HFFc6 (cell line): ENCODE measurements at places on chromosomes 13 and 19. TPM values are rescaled to one million over a fixed set of nuclear protein-coding genes. Genes with fewer than 3 reads are reported as not detected.

GRCh38 chr13:50518781-50519201 lies 324.7 kb downstream of the DLEU7 start:
- DNase-seq = no peak
- no peaks in the 10 kb centered on the region for H3K4me1 ChIP-seq
- H3K27me3 ChIP-seq = peaks cover 36% of the 10 kb centered on the region
- H3K27ac ChIP-seq = no peak overlapping the region
- H3K4me3 ChIP-seq = no peak overlapping the region

- no peaks in the 10 kb centered on the region for H3K36me3 ChIP-seq
- peaks cover 26% of the 10 kb centered on the region for H3K4me1 ChIP-seq
- H3K27ac ChIP-seq = no peak overlapping the region
These were observed 30.6 kb downstream of the TMEM161A start for GRCh38 chr19:19107654-19108053.

DNA sequence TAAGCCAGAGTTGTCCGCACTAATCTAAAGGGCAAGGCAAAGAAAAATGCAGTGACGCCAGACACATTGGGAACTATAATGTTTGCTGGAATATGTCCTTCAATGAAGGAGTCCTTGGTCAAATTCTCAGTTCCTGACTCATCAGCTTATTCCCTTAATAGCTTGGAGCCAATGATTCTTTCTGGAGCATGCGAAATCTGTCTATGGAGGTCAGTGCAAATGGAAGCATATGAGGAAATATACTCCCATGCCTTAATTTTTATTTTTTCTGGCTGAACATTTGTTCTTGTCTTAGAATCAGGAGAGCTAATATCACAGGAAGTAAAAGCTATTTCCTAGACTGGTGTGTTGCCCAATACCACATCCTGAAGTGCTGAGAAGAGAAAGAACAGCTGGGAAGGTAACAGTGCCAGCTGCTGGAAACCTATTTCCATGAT lies 289.8 kb upstream of the SPRY2 start:
- no peaks in the 10 kb centered on the region for H3K4me1 ChIP-seq
- H3K27ac ChIP-seq = no peak overlapping the region
- no peaks in the 10 kb centered on the region for H3K36me3 ChIP-seq
- no peak overlapping the region for H3K4me3 ChIP-seq

ENOX1 gene
- 0.53 to 2.9 TPM (median 2.0 TPM) in 3 replicates for total RNA-seq

SHISA7 gene
- total RNA-seq = not detected in 3 replicates

- peaks cover 5% of the 10 kb centered on the region for H3K27me3 ChIP-seq
- H3K4me3 ChIP-seq = no peak overlapping the region
These were observed 5.6 kb downstream of the U2AF2 start for GRCh38 chr19:55660404-55660803.
